Activated CD8-positive, alpha-beta memory T cell treated with anti-CD3 and anti-CD28 coated beads, Interleukin-2, amount 50 U/mL, for 48 hours (primary cell): ENCODE measurements at places on chromosomes 5 and 9.

DNA sequence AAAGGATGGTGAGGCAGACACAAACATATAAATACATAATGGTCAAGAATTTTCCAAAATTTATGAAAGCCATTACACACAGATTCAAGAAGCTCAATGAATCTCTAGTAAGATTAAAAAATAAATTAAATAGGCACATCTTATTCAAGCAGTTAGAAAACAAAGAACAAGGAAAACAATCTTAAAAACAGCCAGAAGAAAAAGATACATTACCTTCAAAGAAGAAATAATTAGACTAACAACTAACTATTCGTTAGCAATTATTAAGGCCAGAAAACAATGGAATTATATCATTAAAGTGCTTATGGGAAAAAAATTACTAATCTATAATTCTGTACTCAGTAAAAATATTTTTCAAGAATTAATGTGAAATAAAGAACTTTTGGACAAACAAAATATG lies 593.1 kb downstream of the EBF1 start:
- no peak for DNase-seq

DNA sequence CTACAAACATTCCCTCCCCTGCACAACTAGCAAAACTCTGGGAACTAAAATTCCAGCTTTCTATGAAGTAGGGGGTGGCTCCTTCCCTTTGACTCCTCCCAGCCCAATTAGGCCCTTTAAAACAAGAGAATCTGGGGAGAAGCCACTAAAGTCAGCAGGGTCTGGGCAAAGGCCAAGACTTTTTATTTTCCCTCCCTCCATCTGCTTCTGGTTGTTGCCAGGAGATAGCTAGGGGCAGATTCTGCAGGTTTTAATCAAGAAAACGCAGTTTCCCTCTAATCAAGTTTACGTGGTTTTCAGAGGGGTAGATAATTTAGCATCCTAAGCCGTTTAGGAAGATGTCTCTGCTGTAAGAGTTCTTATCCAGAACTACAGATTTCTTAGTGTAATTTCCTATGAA lies 114.5 kb upstream of the CDH6 start:
- no peak for DNase-seq

GRCh38 chr5:329121-329735 lies 7.7 kb downstream of the AHRR start:
- DNase-seq, result no peak

DNA sequence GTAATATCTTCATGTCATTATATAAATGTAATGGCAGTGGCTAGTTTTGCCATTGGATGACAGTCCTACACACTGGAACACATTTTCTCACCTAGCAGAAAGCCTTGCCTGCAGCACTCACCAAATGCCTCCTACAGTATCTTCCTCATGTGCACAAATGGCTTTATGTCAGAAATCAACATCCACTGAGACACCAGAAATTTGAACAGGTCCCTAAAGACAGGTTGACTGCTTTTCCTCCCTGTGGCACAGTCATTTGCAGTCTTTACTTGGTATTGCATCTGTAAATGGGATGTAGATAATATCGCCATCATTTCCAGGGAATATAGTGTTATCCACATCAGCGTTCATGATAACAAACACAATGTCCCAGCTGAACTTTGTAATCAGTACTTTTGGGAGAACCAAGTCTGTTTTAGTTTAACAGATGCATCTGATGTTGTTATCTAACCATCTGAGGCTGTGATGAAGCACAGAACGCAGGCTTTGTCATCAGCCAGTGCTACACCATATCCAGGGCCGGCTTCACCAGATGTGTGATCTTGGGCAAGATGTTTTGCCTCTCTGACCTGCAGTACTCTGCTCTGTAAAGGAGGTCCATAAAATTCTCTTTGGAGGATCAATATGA lies 83.9 kb upstream of the TAS2R1 start:
- no peak for DNase-seq

GRCh38 chr9:14063756-14064155 lies 250.2 kb downstream of the NFIB start:
- DNase-seq, result no peak

GRCh38 chr9:14031810-14032209 lies 282.1 kb downstream of the NFIB start:
- no peak for DNase-seq

DNA sequence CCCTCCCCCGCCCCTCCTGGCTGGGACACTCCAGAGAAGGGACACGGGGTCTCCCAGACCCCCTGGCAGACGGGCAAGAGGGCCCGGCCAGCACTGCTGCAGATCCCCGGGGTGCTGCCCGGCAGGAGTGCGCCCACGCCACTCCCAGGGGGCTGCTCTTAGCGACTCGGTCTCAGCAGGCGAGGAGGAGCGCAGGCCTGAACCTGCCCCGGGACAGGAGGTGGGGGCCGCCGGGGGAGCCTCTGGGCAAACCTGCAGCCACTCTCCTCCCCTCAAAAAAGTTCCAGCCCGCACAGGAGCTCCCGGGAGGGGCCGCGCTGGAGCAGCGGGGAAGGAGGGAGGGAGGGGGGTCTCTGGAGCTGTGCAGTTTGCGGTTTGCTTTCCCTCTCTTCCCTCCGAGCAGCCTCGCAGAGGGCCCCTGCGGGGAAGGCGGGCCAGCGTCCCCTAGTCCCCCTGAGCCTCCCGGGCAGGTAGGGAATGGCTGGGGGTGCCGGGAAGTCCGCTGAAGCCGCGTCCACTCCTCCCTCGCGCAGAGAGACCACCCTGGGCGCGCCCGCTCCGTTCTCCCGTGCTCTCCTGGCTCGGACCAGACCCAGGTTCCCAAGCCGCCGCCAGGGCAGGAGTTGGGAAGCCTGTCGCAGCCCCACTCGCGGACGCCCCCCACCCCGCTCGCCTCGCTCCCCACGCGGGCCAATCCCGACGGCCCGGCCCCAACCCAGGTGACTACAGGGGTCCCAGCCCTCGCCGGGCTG lies 44.2 kb downstream of the NACC2 start:
- no peak for DNase-seq

- DNase-seq, result no peak
These were observed 151.8 kb upstream of the VLDLR start for GRCh38 chr9:2469681-2470221.

DNA sequence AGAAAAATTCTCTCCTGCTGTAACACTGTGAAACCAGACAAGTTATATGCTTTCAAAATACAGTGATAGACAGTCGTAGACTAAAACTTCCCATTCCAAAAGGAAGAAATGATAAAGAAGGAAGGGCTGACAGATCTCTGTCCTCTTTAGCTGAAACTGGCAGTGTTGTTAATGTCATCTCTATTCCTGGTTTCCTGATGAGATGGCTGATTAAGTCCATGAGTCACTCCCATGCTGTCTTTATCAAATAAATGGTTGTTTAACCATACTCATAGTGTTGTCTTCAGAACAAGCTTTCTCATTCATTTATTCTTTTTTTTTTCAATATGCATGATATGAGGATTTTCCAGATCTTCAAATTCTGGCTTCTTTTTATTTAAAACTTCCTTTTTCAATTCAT lies 952.2 kb upstream of the WWC1 start:
- DNase-seq, result no peak

DNA sequence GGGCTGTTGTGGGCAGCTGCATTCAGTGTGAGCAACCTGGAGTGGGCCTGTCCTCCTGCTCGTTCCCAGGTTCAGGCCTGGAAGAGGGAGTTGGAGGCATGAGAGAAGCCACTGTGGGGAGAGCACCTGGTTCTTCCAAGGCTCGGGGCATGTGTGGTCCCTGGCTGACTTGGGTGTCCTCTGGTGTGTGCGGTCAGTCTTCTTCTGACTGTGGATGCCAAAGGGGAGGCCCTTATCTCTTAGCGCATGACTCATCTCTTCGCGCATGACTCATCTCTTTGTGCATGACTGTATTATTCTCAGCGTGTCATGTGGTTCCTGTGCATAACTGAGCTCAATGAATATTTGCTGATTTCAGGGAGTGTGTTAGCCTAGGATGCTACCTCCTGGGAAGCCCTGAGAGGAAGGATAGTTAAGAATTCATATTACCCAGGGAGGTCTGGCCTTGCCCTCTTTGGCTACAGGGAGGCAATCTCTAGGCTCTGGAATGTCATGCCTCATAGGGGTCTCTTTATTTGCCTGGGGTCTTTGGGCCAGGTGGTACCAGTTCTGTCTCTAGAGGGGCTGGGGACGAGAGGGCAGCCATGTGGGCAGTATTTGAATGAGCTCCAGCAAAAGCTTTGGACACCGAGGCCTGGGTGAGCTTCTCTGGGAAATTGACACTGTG lies 188.7 kb downstream of the HSPA4 start:
- peak; percentile 60 for DNase-seq

- DNase-seq, result no peak
These were observed 16.2 kb downstream of the FBXO10 start for GRCh38 chr9:37559855-37560592.

DNA sequence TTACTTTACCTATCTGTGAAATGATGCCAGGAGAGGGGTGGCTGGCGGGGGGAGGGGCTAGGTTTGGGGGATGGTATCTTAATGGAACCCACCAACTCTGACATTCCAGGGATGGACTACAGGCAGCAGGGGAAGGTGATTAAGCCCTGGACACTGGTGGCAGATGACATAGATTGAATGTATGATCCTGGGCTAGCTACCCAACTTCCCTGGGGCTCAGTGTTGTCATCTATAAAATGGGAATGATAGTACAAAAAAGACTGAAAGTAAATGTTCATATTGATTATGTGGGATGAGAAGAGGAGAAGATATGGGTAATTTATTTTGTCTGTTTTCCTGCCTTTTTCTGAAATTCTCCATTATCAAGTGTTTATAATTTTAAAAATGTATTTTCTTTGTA lies 6.2 kb downstream of the CORO2A start:
- no peak for DNase-seq

DNA sequence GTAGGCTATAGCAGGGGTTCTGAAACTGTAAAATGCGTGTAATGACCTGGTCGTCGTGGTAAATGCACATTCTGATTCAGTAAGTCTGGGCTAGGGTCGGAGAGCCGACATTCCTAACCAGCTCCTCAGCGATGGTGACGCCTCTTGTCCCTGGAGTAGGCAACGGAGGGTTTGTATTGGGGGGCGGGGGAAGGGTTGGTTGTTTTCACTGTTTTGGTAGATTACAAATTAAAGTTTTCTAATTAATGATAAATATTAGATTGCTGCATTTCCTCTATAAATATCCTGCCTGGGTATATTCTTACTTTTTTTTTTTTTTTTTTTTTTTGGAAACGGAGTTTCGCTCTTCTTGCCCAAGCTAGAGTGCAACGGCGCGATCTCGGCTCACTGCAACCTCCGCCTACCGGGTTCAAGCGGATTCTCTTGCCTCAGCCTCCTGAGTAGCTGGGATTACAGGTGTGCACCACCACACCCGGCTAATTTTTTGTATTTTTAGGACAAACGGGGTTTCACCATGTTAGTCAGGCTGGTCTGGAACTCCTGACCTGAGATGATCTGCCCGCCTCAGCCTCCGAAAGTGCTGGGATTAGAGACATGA lies 566 bp upstream of the ALDH7A1 start:
- no peak for DNase-seq

DNA sequence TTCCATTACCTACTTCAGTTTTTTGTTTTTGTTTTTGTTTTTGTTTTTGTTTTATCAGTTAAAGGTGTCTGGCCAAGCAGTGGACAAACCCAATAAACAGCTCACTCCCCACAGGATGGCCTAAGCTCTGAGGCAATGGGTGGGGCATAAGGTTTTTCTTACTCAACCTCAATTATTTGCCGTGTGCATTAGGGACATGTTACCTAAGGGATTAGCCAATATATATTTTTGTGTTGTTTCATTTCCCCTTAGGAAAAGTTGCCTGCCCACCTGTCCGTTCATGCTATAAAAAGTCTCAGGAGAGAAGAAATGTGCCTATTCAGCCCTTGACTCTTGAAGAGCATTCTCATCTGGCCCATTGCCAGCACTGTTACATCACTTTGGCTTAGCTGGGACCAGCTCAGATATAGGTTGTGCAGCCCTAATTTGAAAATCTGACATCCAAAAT lies 7.3 kb downstream of the SH3RF2 start:
- no peak for DNase-seq

GRCh38 chr9:86614871-86615849 lies 260.9 kb upstream of the TUT7 start:
- no peak for DNase-seq

GRCh38 chr5:34447424-34447823 lies 208.7 kb upstream of the RAI14 start:
- no peak for DNase-seq

DNA sequence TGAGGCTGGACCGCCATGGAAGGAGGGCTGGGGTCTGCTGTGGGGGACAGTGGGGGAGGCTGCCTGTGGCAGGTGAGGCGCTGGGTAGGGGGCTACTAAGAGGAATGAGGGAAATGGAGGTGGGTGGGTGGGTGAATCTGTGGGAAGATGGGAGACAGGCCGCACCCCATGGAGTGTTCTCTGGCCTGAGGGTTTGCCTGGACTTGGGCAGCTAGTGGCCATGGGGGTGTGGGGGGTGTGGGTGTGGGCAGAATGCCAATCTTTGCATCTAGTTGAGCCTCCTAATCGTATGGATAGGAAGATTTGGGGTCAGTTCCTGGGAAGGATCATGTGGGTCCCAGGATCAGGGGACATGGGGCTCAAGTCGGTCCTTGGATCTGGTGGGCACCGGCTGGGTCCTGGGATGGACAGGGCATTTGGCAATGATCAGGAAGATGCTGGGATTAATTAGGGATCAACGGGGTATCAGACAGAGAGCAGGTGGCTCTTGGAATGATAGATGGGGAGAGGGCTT lies 518 bp downstream of the ZDHHC12 start:
- DNase-seq, result no peak
